ENCODE measurements at places on chromosomes 12 and 14. TPM values are rescaled to one million over a fixed set of nuclear protein-coding genes. Genes with fewer than 3 reads are reported as not detected.

The CLEC4E gene
- total RNA-seq = 3.2 TPM

- H3K4me1 ChIP-seq = no peaks in the 10 kb centered on the region
- no peak overlapping the region for H3K27ac ChIP-seq
- DNase-seq = no peak
- H3K4me3 ChIP-seq = no peak overlapping the region
- H3K36me3 ChIP-seq = no peaks in the 10 kb centered on the region
Observed at GRCh38 chr14:52299692-52300278, 14.3 kb upstream of the PTGER2 start.

DNA sequence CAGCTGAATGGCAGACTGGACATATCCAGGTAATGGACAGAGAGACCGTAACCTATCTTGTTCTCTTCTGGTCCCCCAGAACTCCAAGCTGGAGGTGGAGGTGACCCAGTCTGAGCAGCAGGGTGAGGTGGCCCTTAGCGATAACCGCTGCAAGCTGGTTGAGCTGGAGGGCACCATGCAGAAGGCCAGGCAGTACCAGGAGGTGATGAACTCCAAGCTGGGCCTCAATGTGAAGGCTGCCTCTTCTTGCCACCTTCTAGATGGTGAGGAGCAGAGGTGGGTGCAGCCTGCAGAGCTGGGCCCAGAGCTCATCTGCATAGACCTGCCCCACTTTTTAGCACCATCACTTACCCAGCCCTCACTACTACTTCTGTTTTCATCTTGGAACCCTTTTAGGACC lies 7.2 kb upstream of the KRT86 start:
- H3K27ac ChIP-seq = no peak overlapping the region
- H3K36me3 ChIP-seq = no peaks in the 10 kb centered on the region
- no peak overlapping the region for H3K4me3 ChIP-seq
- DNase-seq = no peak
- no peaks in the 10 kb centered on the region for H3K4me1 ChIP-seq

DNA sequence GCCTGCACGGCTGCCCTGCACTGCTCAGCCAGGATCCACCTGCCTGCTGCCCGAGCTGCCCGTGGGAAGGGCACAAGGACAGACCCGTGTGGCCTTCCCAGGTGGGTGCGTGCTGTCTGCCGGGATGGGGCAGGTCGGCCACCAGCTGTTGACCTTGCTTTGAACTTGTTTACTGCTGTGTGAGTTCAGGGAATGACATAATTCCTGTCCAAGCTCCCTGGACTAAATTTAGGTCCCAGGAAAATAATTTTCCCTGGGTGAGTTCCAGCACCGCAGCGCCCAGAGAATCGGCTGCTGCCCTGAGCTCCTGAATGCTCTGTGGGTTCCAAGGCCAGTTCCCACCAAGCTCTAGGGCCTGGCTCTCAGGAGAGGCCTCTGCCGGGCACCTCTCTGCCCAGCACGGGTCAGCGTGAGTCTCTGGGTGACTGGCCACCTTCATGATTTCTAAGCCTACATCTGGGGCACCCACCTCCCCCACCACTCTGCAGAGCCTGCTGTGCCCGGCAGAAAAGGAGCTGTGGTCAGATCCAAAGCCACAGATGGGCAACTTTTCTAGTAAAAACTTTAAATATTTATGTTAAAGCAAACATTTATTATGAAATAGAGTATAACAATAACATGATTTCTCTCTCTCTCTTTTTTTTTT lies 27.2 kb upstream of the MLXIP start:
- H3K4me3 ChIP-seq = no peak overlapping the region
- peaks cover 29% of the 10 kb centered on the region for H3K4me1 ChIP-seq
- H3K36me3 ChIP-seq = peaks cover 7% of the 10 kb centered on the region
- peak overlapping the region; percentile 93 for H3K27ac ChIP-seq

The MOAP1 gene
- 47.1 TPM for total RNA-seq
